Activated CD8-positive, alpha-beta memory T cell treated with anti-CD3 and anti-CD28 coated beads for 24 hours (primary cell): ENCODE measurements at places on chromosomes 2 and 18.

GRCh38 chr18:10682368-10682714, 156.5 kb downstream of the NAPG start:
- no peak for DNase-seq

DNA sequence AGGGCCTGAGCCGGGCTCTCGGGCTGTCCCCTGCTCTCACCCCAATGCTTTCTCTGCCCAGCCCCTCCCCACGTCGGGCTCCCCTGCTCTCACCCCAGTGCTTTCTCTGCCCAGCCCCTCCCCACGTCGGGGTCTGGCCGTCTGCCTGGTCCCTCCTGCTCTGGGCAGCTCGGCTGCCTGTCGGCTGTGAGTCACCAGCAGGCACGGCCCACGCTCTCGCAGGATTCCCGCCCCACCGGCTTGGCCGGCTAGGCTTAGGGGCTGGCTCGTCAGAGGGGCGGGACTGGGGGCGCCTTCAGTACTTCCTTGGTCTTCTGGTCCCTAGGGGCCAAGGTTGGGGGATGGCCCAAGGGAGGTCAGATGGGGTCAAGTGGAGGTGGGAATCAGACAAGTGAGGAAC, 3.3 kb downstream of the BOK start:
- no peak for DNase-seq

DNA sequence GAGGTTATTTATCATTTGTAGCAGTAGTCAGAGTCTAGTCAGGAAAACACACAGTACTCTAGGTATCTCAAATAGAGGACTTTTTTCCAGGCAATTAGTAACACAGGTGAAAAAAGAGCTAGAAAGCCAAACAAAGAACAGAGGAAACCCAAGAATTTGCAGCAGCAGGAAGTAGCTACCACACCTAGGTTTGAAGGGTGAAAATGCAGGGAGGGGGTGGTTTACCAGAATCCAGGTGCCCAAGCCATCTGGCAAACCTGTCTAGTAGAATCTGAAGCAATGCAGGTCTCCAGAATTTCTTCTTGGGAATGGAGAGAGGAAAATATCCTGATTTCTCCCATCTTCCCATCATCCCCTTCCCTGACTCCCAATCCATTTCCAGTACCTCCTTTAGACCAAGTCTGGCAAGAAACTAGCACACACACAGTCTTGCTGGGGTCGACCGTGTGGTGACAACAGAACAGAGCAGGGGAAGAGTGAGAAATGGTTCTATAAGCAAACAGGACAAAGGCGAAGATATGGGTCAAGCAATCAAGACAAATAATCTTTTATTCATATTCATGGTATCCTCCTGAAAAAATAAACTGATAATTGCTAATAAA, 231.9 kb upstream of the MMADHC start:
- DNase-seq = no peak

DNA sequence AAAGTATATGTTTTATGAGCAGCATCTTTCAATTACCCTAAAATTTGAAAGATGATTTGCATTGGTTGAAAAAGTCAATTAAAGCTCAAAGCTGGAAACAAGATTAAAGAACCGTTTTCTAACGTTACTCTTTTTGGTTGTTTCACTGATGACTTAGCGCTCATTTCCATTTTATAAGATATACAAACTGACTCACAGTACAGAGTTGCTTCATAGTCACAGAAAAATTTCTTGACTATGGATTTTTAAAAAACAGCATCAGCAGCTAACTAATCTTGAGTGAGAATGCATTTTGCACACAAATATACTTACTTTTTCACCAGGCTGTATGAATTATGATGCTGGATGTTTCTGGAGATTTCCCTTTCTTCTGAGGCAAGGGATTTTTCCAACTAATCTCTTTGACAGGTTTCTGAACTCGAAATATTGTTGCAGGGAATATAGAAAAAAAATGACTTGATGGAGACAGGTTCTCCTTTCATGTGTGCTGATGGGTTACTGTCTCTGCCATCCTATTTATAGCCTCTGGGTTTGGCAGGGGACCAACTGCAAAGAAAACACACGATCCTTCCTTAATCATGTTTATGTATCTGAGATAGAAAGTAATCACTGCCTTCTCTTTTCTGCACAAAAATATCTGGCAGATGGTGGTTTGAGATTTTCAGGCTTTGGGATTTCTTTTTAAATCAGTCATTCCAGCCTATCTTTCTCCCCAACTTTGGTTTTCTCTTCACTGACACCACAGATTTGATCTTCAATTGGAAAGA, 129.4 kb upstream of the DAPL1 start:
- DNase-seq = no peak

GRCh38 chr18:58990720-58991119, 126.0 kb downstream of the ZNF532 start:
- no peak for DNase-seq

DNA sequence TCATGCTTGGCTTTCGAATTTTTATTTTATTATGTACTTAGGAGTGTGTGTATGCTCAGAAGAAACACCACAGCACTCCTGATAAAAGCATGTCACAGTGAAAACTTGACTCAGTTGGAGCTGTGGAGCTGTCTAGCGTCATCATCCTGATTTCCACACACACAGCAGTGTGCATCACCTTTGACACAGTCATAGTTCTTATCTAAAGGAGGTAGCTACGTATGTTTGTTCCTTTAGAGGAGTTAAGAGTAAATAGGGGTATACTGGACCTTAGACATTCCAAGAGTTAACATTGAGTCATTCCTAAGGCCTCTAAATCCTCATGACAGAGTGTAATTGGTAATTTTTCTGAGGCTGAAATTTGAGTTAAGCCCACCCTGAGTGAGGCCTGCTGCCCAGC, 96.9 kb downstream of the PHLPP1 start:
- DNase-seq = no peak

DNA sequence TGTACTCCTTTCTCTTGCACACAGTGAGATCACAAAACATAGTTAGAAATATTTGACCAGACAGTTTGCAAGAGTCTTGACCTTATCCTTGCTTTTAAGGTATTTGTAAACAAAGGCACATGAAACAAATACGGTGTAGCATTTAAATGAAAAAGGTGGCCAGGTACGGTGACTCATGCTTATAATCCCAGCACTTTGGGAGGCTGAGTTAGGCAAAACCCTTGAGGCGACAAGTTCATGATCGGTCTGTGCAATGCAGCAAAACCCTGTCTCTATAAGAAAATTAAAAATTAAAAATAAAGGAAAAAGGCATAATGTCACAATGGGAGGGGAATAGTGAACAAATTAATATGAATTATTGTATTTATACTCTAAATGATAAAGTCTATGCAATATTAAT, 109.5 kb upstream of the PIK3C3 start:
- no peak for DNase-seq
